Activated CD4-positive, alpha-beta T cell treated with anti-CD3 and anti-CD28 coated beads, Interleukin-2, amount 50 U/mL, for 24 hours (primary cell): ENCODE measurements at places on chromosomes 1 and 21.

DNA sequence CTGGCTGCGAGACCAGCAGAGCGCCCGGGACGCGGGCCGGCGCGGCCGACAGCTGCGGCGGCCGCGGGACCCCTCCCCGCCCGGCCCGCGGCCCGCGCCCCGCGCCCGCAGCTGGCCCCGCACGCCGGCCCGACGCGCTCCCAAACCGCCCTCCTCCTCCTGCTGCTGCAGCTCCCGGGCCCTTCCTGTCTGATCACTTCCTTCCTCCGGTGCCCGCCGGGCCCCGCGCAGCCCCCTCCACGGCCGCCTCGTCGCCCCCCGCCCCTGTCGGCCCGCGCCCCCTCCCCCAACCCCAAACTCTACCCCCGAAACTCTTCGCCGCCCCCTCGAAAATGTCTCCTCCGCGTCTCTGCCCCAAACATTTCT, 594 bp downstream of the LUZP1 start:
- DNase-seq: no peak

GRCh38 chr1:15916417-15916816, 59.5 kb downstream of the ZBTB17 start:
- no peak for DNase-seq

GRCh38 chr1:236759252-236759859, 35.7 kb upstream of the MTR start:
- DNase-seq: peak; percentile 5

GRCh38 chr1:8814865-8815264, 2.6 kb downstream of the RERE start:
- no peak for DNase-seq

GRCh38 chr21:43800566-43800965, 11.2 kb downstream of the RRP1 start:
- no peak for DNase-seq

DNA sequence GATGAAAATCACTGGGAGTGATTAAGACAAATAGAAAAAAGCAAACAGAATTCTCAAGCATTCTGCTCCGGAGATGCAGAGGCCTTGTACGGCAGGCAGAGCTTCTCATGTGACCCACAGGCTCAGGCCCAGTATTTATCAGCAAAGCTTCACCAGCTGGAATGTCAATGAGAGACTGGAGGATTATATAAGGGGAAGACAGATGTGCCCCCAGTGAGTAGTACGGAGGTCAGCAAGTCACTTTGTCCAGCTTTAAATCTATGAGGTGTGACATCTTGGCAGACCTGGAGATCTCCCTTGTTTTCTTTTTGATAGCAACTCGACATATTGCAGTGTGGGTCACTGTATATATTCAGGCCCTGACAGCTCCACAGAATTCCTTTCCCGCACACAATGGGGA, 106.8 kb downstream of the HHIPL2 start:
- DNase-seq: no peak

- no peak for DNase-seq
Measured at GRCh38 chr1:192573499-192573898, 2.1 kb upstream of the RGS1 start.

DNA sequence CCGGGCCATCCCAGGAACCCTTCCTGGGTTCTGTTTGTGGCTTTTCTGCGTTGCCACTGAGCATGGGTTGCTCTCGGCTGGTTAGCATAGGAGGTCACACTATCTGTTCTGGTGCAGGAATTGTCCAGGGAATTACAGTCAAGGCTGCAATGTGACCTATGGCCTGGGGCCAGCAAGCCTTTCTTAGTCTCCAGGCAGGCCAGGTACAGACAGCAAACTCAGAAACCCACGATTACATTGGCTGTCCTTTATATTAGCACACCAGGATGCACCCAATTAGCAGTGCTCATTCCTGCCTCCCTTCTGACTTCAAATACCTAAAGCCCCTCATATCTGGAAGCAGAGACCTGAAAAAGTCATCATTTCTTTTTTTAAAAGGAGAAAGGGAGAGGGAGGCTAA, 55.2 kb downstream of the CD247 start:
- DNase-seq: no peak

- DNase-seq: no peak
Measured at GRCh38 chr1:18390953-18391352, 89.8 kb upstream of the KLHDC7A start.

DNA sequence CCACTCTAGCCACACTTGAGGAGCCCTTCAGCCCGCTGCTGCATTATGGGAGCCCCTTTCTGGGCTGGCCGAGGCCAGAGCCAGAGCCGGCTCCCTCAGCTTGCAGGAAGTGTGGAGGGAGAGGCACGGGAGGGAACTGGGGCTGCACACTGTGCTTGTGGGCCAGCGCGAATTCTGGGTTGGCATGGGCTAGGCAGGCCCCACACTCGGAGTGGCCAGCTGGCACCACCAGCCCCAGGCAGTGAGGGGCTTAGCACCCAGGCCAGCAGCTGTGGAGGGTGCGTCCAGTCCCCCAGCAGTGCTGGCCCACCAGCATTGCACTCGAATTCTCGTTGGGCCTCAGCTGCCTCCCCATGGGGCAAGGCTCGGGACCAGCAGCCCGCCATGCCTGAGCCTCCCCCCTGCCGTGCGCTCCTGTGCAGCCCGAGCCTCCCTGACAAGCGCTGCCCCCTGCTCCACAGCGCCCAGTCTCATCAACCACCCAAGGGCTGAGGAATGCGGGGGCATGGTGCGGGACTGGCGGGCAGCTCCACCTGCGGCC, 785.9 kb upstream of the TPTE start:
- DNase-seq: no peak

DNA sequence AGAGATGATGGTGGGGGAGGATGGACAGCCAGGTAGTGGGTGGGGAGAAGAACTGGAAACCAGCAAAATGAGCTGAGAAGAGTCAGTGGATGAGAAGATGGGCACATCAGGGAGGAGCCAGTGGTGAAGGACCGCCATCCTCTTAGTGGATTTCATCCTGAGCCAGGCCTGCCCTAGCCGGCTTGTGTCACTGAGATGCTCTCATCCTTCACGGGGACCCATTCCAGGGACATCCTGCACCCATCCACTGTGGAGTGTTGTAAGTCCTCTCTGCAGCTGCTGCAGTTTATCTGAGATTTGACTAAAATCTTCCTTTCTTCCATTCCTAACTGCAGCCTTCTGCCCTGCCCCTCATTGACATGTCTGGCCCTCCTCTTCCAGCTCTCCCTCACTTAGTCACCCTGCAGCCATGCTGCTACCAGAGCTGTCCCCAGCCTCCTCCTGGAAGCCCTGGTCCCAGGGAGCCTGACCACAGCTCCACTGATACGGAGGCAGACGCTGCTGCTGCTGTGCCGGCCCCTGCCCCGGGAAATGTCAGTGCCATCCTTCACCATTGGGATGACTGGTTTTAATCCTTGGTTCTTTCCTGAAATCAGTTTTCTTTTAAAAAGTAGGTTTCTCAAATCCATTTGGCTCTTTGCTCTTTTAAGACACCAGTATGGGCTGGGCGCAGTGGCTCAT, 33.2 kb downstream of the STUM start:
- DNase-seq: no peak

- DNase-seq: no peak
Measured at GRCh38 chr21:38869946-38870345, 64.2 kb downstream of the ETS2 start.

GRCh38 chr1:84936116-84936810, 43.3 kb upstream of the LPAR3 start:
- DNase-seq: peak; percentile 39

GRCh38 chr1:184840596-184840995, 85.9 kb upstream of the EDEM3 start:
- no peak for DNase-seq

DNA sequence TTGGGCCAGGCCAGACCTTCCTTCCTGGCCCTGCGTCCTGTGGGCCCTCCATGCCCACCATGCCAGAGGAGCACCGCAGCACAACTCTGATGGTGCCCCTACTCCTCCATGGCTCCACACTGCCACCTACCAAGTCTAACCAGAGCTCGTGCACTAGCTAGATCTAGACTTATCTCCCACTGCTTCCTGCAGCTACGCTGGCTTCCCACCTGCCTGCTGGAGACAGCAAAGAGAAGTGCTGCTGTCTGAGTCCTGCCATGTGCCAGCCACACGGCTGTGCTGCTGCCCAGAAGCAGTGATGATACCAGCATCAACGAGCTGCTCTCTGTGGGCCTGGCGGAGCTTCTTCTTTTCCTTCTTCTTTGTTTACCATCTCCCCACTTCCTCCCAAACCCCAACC, 4.5 kb downstream of the GUCA2B start:
- no peak for DNase-seq

- no peak for DNase-seq
Measured at GRCh38 chr1:40309374-40310128, 7.5 kb downstream of the COL9A2 start.

DNA sequence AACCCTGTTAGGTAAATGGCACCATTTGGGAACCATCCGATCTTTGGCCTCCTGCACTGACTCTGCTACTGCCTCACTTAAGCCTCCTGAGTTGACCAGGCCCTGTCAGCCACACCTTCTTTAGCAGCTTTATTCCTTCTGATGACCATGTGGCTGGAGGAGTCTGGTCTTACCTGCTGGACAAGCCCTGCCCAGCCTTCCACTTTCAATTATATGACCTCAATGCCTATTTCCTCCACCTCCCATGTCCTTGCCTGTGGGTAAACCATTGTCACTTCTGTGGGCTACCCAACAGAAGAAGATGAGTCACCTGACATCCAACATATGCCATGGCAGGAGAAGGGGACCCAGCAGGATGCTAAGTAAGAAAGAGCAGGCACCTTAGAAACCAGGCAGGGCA, 393.8 kb downstream of the NTNG1 start:
- no peak for DNase-seq

GRCh38 chr1:204072931-204073836, at the start of gene SOX13:
SOX13 (plus strand) TSS chr1:204073115; CDS start chr1:204112916, 39,801 bp downstream.
- no peak for DNase-seq

DNA sequence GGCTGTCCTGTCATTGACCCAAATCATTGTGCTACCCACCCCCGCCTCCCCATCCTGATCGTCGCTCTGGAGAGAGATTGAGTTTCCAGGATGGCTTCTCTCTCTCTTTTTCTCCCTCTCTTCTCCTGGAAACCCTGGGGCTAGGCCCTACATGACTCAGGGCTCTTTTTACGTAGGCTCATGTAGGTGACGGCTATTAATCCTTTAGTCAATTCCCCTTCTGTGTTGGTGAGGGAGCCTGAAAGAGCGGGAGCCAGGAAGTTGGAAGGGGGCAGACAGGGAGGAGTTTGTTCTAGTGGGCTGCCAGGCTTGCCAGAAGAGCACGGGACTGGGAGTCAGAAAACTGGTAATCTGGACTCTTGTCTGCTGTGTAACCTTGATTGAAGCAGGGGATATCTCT, 9.7 kb downstream of the ATP2B4 start:
- DNase-seq: no peak

DNA sequence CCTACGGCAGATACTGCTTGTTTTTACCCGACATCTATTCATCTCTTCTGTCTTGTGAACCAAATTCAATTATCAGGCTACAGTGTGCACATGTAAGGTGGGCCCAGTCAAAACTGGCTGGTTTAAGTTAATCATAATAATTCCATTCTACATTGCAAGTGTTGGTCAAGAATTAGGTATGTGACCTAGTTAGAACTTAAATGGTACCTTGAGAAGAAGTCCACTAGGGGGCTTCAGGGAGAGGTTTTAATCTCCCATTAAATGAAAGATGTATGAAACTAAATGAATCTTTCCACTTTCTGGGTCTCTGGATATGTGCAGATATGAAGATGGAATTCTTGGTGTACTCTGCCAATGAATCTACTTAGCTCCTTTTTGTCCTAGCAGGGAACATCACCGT, 187.1 kb downstream of the CDC42BPA start:
- DNase-seq: no peak

DNA sequence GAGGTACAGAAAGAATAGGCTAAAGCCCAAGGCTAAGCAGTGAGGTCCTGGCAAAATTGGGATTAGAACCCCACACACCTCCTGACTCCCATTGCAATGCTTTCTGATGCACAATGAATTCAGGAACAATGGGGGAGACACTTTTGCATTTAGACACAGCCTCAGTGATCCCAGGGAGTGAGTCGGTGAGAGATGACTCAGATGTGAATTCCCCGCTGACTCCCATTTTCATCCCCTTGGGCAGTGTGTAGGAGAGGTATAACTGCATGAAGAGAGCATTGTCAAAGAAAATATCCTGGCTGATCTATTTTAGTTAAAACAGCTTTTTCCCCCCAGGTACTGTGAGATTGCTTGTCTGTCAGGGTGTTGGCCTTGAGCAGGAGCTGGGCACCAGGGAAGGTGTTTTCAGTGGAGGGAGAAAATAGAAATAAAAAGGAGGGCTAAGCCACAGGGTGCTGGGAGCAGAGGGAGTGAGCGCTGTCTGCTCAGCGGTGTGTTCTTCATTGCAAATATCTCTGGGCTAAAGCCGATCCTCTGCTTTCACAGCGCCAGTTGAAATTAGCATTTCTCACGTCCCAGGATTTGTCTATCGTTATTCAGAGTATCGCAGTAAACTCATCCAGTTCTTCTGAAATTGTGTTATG, 247.7 kb upstream of the PTBP2 start:
- no peak for DNase-seq

DNA sequence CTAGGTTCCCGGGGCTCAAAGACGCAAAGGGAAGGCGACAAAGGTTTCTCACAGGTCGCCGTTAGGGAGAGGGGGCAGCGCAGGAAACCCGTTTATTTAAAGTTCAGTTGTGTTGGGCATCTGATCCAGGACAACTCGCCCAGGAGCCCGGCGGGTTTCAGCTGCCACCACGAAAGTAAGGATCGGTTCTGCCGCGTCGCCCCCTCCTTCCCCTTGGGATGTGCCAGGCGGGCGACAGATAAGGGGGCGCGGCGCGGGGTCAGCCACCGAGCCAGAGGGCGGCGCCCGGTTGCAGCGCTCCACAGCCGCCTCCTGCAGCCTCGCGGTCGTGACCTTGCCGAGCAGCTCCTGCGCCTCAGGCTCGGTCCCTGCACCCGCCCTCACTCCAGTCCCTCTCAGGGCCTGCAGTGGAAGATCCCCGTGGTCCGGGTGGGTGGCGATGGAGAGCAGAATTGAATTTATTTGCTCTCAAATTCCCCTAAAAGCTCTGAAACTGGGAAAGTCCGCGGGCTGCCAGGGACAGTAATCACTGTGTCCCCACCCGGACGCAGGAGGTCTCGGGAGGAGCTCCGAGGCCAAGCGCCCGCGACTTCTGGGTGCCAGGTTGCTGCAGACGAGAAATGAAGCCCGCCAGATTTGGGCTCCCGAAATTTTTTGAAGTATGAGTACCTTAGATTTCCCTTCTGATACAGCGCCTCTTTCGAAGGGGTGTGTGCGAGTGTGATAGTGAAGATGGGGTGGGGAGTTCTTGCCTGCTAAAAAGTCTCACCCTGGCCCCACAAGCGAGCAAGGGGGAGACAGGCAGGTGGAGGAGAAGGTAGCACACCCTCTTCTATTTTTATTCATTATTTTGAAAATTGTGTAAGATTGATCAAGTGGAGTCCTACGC, 28.4 kb upstream of the NFIA start:
- DNase-seq: no peak

GRCh38 chr1:202161151-202162046, 997 bp upstream of the PTPN7 start:
- no peak for DNase-seq
